ENCODE measurements at places on chromosomes 12 and 14. TPM values are rescaled to one million over a fixed set of nuclear protein-coding genes. Genes with fewer than 3 reads are reported as not detected.

GRCh38 chr12:8045952-8046944, 13.7 kb downstream of the FOXJ2 start:
- DNase-seq: peak; percentile 73

- no peak for DNase-seq
These were observed 225.7 kb downstream of the KCNC2 start for GRCh38 chr12:74983917-74984316.

- DNase-seq: no peak
These were observed 111.0 kb downstream of the SLC25A47 start for GRCh38 chr14:100434033-100434601.

- DNase-seq: peak; percentile 90
These were observed 108.2 kb upstream of the MED13L start for GRCh38 chr12:116385486-116386217.

- DNase-seq: no peak
These were observed 467.5 kb downstream of the VRK1 start for GRCh38 chr14:97264516-97265230.

DNA sequence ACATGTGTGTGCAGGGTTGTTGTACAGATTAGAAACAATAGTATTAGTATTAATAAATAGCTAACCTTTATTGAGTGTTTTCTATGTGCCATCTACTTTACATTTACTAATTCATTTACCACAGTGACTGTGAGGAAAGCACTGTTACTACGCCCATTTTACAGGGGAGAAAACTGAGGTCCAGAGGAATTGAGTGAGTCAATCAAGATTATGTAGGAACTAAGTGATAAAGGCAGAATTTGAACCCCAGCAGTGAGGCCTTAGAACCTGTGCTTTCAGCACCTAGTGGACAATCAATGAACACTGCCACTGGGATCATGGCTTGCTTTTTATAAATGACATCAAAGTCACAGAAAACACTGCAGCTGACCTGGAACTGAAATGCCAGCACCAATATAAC, 28.2 kb downstream of the NT5DC3 start:
- DNase-seq: no peak

- no peak for DNase-seq
These were observed 196.0 kb downstream of the GALC start for GRCh38 chr14:87797001-87797400.

The DYRK2 gene
- polyA plus RNA-seq: 8.9 TPM

GRCh38 chr12:115835445-115835844, 442.0 kb downstream of the MED13L start:
- no peak for DNase-seq

DNA sequence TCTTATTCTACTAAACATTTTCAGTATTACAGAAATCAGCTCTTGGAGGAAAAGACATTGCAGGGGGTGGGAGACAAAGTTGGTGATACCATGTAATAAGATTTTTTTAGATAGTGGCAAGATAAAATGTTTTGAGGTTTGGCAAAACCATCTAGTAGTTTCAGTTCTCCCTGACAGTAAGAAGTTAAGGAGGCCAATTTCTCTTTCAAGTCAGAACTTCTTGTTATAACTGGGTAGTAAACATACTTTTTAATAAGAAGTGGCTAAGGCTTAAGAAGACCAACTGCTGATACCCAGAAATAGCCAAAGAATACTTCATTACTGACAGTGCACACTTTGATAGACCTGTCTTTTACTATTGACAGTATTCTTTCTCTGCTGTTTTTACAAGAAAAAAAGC, 452.3 kb downstream of the DIO2 start:
- no peak for DNase-seq

GRCh38 chr12:120960657-120961056, 17.7 kb upstream of the HNF1A start:
- DNase-seq: no peak

DNA sequence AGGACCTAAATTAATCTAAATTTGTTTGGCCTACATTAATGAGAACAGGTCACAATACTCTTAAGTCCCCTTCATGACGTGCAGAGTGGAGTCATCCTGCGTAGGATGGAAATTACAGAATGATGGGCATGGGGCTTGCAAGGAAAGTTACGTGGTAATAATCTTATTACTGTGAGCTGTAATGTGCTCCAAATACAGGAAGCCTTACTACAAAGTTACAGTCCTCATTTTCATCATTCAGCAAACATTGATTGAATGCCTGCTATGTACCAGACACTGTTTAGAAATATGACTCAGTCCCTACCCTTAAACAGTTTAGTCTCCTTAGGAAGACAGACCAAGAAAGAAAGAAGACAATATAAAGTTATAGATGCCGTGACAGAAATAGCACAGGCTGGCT, 9.4 kb downstream of the HIGD1C start:
- DNase-seq: no peak

GRCh38 chr14:56297449-56297848, 179.2 kb downstream of the PELI2 start:
- no peak for DNase-seq

- no peak for DNase-seq
These were observed 128.0 kb downstream of the NDUFA12 start for GRCh38 chr12:94875525-94875924.

DNA sequence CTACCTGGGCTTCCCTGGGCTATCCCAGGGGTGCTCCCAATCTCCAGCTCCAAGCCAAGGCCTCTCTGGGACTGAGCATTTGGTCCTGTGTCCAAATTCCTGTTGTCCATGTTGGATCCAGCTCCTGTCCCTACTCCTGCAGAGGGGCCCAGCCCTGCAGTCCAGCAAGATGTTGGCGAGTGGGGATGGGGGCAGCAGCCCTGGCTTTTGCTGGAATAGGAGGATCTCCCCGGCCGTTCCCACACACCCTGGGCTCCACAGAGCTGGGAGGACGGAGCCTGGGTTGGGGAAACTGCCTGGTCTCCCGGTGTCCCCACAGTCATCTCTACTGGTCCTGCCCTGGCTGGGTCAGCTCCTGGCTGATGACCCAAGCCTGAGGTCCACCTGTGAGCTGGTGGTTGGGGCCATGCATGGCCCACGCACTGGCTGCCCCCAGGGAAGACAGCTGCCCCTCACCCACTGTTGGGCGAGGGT, 219.6 kb upstream of the C14orf180 start:
- DNase-seq: no peak

- no peak for DNase-seq
These were observed 116.1 kb downstream of the SCARB1 start for GRCh38 chr12:124747426-124748161.

DNA sequence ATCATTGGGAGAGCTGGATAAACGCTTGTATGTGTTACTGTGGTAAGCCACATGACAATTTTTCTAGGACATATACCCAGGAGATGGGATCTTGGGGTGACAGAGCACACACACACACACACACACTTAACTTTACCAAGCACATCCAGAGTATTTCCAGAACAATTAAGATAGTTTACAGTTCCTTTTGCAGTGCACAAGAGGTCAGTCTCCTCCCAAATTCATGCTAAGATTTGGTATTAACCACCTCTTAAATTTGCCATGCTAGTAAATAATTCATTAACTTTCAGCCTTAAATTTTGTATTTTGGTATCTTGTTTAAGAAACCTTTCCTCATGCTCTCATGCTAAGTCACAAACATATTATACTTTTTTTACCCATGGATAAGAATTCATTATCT, 33.9 kb upstream of the LIMA1 start:
- DNase-seq: no peak

DNA sequence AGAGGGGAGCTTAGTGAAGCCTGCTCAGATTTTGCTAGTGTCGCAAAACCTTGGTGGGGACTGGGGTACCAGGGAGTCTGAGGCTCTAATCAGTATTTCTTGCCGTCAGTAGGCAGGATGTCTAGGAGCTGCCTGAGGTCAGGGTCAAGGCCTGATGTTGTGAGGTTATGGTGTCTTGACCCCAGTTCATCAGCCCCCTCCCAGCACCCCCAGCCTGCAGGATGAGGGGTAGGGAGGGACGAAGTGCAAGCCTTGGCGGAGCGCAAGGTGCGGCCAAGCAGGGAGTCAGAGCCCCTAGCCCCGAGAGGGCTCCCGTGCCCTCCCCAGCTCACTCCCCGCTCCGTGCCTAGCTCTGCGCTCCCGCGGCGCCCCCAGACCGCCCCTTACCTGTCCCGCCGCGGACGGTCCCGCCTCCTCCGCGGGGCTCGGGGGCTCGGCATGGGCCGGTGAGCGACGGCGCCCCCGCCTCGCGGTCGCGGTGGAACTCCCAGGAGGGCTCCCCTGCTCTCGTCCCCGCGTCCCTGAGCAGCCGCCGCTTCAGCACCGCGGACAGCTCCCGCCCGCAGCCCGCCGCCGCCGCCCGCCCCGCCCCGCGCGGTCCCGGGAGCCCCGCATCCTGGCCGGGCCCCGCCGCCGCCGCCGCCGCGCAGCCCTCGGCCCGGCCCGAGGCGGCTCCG, 347 bp downstream of the SYNDIG1L start:
- peak; percentile 86 for DNase-seq

The CATSPERB gene
- polyA plus RNA-seq: 1.4 TPM

DNA sequence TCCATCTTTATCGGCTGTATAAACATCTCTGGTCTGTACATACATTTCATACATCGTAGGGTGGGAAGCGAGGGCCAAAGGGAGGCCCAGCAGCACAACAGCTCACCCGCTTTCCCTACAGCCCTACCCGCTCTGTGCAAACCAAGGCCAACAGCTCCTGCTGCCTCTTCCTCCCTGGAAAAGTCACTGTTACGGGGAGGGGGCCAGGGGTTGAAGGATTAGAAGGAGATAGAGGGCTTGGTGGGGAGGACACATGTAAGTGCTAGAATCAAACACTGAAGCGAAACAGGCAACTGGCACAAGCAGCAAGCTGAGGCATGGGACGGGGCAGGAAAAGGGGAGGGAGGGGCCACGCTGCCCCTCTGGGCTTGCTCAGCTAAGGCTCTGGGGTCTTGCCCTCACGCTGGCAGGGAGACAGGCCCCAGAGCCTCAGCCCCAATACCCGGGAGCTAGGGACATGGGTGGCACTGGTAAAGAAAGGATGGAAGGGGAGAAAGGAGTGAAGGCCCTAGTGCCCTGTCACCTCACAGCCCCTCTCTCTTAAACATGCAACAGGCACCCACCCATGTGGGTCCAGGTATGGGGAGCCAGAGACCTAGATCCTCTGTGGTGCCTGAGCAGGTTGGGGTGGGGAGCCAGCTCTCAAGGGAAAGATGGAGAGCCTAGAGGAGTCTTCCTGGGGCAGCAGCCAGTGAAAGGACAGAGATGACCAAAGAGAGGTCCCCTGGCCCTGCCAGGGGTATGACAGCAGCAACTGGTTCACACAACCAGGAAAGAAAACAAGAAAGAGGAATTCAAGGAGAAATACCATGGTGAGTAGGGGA, 14.4 kb downstream of the SPRYD3 start:
- DNase-seq: no peak

- DNase-seq: no peak
These were observed 120.7 kb downstream of the CRACR2A start for GRCh38 chr12:3632256-3632655.

The TCL1B gene
- not detected for polyA plus RNA-seq

DNA sequence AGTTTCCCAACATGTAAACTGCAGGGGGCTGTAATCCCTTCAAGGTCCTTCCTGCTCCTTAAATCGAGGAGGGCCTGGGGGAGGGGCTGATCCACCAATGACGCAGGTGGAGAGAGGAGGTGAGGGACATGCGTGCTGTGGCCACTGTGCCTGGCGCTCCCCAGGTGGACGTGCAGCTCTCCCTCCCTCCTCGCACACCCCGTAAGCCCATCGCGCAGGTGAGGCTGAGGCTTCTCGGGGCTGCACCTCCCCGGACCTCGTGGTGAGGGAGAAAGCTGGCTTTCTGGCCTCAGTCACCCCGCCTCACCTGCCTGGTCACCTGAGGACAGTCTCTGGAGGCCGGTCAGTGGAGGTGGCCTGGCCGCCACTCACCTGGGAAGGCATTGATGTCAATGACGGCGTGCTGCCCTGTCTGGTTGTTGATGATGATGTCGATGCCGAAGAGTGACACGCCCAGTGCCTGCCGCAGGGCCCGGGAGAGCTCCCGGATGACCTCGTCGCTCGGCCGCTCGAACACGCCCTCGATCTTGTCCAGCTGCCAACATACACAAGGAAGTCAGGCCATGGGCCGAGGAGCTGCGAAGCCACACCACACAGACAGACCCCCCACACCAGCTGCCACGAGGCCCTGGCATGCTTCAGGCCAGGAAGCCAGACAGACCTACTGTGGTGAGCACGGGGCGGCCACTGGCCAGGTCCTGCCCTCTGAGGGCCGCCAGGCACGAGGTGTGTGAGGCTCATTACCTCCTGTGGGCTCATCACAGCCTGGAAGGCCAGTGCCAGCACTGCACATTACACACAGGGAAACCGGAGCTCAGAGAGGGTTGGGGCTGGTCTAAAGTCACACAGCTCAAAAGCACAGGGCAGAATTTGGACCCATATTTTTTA, 23.3 kb downstream of the CHGA start:
- no peak for DNase-seq

DNA sequence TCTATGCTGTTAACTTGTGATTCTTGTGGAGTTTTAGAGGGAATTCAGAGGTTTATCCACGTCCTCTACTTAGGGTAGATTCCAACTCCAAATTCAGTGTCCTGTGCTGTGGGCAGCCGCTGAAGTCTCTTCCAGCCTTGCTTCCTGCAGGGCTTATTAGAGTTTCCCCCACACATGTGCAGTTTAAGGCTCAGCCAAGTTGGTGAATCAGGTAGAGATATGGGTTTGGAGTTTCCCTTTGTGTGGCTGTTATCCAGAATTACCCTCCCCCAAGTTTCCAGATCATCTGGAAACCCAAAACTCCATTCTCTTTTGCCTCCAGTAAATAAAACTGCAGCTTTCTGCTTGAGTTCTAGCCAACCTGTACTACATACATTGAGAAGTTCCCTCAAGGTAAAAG, 853.7 kb downstream of the GALC start:
- no peak for DNase-seq

The RIN3 gene
- not detected for polyA plus RNA-seq

- no peak for DNase-seq
These were observed 175.7 kb downstream of the CACNA1C start for GRCh38 chr12:2228535-2228934.

The TEX22 gene
- polyA plus RNA-seq: 0.23 TPM

DNA sequence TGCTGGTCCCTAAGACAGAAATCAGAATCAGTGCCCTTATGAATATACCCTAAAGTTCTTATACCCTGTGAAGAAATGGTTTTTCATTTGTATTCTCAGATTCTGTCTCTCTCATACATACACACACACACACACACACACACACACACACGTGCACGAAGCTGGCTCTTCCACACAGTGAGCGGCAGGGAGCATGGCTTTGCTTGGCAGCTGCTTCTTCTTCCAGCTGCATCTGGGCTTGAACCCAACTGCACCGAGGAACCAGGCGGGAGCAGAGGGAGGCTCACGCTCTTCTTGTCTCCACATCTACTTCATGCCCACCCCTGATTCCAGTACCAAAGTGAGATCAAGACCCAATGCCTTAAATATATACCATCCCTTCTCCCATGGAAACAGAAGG, 19.4 kb downstream of the GRIN2B start:
- no peak for DNase-seq

- no peak for DNase-seq
These were observed 326.7 kb downstream of the SLC6A15 start for GRCh38 chr12:84585776-84586395.

Data from K562 (cell line).